ENCODE measurements at places on chromosomes 1 and 21. TPM values are rescaled to one million over a fixed set of nuclear protein-coding genes. Genes with fewer than 3 reads are reported as not detected.

DNA sequence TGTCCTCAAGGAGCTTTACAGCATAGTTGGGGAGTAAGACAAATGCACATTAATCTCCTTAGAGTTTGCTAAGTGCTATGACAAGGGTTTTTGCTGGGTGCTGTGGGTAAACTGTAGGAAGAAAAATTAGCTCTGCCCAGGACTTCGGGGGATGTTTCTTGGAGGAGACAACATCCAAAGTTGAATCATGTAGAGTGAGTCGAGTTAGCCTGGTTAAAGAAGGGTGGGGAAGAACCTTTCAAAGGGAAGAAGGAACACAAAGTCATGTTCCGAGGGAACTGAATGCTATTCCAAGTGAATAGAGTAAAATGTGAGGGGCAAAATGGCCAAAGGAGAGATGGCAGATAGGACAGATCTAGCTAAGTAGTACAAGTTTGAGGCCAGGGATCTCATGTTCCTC is 17.1 kb downstream of the SPRTN start:
- no peak for DNase-seq

GRCh38 chr1:3001471-3002348 is 19.6 kb upstream of the ACTRT2 start:
- DNase-seq = peak; percentile 12

DNA sequence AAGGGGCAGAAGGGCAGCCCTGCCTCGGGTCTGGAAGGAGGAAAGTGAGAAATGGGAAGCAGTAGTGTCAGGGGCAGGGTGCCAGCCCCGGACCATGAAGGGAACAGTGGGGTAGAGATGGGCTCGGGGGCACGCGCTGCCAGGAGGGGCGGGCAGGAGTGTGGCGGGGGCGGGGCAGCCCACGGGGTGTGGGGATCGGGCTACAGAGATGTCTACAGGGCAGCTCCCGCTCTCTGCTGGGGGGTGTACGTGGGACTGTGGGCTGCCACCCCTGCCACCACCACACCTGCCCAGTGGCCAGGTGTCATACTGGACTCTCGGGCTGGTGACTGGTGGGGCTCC is 7.4 kb downstream of the ARHGEF16 start:
- peak; percentile 17 for DNase-seq

GRCh38 chr21:34690793-34691175 is 22.0 kb downstream of the CLIC6 start:
- no peak for DNase-seq

GRCh38 chr1:208309771-208310170 is 65.6 kb upstream of the PLXNA2 start:
- no peak for DNase-seq

GRCh38 chr1:1373815-1374588 is 1.0 kb downstream of the AURKAIP1 start:
- DNase-seq = peak; percentile 61

The SPRTN gene
- total RNA-seq = 8.0 TPM

- DNase-seq = no peak
These were observed 349.0 kb upstream of the VAMP3 start for GRCh38 chr1:7422081-7422480.

The ATP1A4 gene
- total RNA-seq = not detected

GRCh38 chr1:41360074-41360785 is 1.0 kb upstream of the FOXO6 start:
- no peak for DNase-seq

GRCh38 chr21:31338908-31339368 is 5.1 kb downstream of the TIAM1 start:
- no peak for DNase-seq

- DNase-seq = no peak
These were observed 86.8 kb downstream of the LRRC8C start for GRCh38 chr1:89719502-89720306.

GRCh38 chr1:226902601-226903000 is 32.2 kb downstream of the PSEN2 start:
- no peak for DNase-seq

Data from heart left ventricle (tissue), 16 donors.